ENCODE measurements at places on chromosomes 3 and 15.

- DNase-seq, result no peak
Measured at GRCh38 chr3:113128386-113129015, 82.9 kb upstream of the BOC start.

DNA sequence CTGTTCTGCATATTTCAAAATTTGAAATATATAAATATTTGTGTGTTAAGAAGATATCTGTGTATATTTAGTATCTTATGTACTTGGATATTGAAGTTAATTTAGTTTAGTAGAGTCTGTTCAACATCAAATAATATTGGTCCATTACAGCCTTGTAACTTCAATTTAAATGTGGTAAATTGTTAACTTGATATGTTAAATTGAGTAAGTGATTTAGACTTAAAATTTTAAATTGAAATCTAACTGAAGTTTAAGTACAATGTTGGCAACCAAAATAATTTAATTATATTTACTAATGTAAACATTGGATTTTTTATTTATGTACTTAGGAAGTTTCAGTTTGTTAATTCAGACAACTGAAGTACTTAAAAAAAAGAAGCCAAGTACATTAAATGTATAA is 343.9 kb upstream of the DNAJC19 start:
- DNase-seq, result no peak

DNA sequence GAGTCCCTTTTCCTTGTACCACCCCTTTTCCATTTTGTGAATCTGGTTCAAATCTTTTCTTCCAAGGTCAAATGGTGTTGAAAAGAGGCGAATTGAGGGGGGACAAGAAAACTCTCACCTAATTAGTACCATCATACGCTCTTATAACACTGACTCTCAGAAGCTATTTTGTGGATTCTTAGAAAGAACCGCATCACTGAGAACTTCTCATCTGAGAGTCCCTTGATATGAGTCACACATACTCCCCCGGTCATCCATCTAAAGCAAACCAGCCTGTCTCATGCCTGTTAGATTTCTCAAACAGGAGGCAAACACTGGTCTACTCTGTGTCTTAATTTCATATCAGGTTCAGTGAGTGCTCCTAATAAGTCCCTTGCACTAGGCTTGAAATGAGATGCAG is 76.5 kb upstream of the SPRED1 start:
- no peak for DNase-seq

DNA sequence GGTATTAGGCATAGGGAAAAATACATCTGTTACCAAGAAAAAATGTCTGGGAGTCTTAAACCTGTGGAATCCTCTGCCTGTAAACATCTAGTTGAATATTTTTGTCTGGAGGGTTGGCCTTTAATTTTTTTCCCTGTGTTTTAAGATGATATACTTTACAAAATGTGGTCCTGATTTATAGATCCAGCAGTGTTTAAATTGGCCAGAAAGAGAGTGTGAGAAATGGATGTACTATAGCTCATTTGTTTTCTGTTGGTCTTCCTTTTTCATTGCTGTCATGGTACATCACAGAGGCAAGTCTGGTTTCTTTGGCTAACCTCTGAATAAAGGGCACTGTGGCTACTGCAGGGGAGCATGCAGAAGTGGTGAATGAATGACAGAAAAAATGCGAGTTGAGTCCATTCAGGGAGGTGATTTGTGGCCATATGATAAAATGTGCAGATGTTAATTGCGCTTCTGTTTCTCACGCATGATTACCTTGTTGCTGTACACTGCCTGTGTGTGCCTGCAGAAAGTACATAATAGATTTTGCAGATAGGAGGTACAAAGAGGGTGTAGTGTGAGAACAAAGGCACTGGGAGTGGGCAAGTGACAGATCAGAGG is 150.0 kb downstream of the NFKBIZ start:
- DNase-seq, result no peak

DNA sequence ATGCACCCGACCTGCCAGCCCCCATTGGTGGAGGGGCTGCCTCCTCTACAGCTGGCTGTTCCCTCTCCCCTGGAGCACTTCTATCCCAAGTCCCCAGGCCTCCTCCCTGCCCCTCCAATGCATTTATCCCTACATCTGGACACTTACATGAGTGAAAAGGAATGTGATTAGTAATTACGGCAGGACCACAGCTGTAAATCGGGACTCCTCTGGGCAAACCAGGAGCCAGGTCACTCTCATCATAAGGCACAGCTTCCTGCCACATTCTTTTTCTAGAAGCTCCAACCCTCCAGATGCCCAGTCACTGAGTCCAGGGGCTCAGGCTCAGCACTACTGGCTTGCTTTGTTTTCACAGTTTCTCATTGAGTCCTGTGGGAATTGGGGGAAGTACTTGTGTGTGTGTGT is 54.3 kb downstream of the IL20RB start:
- no peak for DNase-seq

- no peak for DNase-seq
Measured at GRCh38 chr3:24508423-24508839, 13.8 kb upstream of the THRB start.

DNA sequence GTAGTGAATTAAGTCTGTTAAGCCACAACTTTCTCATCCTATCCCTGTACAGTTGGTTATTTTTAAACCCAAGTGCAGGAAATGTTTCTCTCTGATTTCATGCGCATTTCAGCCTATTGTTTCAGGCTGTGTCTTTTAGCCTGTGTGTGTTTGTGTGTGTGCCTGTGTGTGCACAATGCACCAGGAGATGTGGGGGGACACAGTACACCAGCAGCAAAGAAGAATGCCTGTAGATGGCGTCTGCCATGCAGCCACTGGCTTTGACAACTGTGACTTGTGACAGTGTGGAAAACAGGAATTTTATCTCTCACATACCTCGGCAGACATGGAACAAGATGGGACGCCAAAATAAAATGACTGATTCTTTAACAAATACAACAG is 43.6 kb upstream of the PLXNA1 start:
- DNase-seq, result no peak

DNA sequence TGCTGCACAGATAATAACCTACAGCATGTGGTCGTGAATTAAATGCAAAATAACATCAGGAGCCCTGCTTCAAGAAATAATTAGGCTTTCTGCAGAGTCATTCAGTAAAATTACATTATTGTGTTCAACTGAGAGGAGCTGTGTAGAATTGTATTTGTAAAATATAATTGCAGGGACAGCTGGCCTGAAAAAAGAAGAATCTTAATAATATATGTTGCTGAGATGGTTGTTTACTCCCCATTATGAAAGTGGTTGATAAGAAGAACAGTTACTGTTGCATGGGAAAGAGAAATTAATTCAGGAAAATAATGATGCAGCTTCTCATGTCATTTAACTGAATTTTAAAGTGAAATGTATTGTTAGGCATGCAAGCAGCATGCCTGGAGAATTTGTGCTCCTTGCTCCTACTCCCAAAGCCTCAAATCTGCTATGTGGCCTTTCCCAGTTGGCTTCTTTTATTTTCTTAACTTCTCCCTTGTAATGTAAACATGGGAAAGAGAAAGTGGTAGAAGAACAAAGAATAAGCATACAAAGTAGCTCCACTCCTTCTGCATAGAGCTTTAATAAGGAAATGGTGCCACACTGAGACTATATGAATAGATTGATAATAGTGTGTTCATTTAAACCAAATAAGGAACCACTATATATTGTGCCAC is 100.1 kb downstream of the VGLL3 start:
- DNase-seq, result no peak

DNA sequence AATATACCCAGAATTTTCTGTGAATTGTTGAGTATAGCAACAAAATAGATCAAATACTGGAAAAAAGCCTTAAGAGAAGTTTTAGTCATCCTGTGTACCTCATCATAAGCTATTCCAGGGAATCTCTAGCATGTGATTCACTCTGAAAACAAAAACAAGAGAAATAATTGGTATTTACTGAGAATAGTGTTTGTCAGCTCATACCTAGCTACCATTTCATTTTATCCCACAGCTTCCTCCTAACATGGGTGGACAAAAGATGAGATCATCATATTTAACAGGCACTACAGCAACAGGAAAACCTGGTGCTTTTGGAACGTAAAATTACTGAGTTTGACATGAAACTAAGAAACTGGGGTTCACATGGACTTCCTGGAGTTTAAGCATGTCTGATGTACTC is 753.5 kb upstream of the NECTIN3 start:
- no peak for DNase-seq

DNA sequence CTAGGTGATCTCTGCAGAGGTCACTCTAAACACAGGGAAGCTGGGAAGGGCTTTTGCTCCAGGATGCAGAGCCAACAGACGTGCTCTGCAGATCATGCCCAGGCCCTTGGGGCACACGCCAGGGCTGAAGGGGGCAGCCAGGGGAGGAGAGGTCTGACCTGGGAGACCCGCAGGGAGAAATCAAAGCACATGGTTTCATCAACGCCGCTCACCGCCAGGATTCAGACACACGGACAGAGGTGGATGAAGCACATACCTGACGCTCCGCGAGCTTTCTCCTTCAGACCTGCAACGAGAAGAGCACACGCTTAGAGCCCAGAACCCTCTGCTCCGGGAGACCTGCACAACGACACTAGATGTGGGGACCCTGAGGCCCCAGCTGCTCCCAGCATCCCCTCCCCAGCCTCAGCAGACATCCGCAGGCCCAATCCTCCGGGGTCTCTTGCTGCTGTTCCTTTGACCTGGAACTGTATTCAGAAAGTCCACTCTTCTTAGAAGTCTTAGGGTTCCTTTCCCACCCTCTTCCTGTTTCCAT is 90.7 kb upstream of the IQSEC1 start:
- no peak for DNase-seq

DNA sequence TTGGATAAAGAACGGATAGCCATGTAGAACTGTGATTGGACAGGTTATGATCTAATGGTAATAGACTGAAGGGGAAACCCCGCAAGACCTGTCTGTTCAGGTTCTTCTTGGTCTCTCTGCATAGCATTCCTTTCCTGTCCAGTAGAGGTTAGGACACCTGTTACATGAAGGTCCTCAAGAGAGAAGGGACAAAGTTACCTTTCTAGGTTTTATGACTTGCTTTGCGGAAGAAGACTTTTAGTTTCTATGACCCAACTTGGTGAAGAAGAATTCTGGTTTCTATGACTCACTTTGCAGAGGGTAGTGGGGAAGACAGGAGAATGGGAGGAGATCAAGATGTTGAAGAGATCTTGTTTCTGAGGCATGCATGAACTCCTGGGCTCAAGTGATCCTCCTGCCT is 97.9 kb upstream of the C3orf80 start:
- no peak for DNase-seq

GRCh38 chr3:2603692-2604289 is 505.1 kb downstream of the CNTN4 start:
- DNase-seq, result no peak

- DNase-seq, result peak; percentile 27
Measured at GRCh38 chr15:95208988-95209387, 977.6 kb downstream of the MCTP2 start.

DNA sequence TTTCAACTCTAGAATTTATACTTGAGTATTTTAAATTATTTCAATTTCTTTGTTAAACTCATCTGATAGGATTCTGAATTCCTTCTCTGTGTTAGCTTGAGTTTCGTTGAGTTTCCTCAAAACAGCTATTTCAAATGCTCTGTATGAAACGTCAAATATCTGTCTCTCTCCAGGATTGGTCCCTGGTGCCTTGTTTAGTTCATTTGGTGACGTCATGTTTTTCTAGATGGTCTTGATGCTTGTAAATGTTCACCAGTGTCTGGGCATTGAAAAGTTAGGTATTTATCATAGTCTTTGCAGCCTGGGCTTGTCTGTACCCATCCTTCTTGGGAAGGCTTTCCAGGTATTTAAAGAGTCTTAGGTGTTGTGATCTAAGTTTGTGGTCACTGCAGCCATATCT is 151.1 kb downstream of the KCNAB1 start:
- no peak for DNase-seq

DNA sequence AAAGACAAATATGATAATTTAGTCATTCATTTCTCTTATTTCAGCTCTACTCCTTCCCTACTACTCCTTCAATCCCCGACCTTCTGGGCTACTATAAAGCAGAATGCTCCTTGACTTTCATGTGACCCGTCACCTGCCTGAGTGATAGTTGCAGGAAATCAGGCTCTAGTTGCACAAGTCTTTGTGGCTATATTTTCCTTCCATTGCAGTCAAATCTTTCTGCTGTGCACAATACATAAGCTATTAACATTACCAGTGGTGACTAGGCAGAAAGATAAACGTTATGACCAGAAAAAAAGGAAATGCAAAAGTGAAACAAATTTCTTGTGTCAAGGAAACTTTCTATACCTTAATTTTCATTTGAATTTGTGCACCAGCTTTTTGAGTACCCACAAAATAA is 2.3 kb downstream of the SUCNR1 start:
- no peak for DNase-seq

GRCh38 chr3:16801698-16802097 is 83.1 kb upstream of the PLCL2 start:
- no peak for DNase-seq

- no peak for DNase-seq
Measured at GRCh38 chr3:186277268-186277909, 84.6 kb downstream of the DGKG start.

DNA sequence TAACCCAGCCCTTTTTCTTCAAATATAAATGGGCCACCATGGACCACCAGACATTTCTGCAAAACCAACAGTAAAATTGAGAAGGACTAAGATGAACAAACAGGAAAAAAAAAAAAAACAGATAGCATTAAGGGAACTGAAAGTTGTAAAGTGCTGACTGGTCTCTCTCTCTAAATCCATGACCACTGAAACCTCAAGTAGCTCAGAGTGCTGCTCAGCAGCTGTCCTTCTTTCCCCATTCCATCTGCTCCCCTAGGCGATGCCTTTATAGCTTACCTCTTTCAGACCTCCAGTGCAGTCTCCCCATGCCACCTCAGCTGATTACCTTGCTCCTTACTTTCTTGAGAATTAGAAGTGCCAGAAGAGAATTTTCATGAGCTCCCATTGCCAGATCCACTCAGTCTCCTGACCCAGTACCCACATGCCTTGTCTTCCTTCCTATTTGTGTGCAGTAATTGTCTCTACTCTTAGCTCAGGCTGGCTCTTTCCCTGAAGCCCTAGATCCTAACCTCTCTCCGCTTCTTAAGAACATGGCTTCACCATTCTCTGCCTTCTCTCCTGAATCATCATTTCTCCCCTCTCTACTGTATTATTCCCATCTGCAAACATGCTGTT is 23.9 kb upstream of the XIRP1 start:
- no peak for DNase-seq

DNA sequence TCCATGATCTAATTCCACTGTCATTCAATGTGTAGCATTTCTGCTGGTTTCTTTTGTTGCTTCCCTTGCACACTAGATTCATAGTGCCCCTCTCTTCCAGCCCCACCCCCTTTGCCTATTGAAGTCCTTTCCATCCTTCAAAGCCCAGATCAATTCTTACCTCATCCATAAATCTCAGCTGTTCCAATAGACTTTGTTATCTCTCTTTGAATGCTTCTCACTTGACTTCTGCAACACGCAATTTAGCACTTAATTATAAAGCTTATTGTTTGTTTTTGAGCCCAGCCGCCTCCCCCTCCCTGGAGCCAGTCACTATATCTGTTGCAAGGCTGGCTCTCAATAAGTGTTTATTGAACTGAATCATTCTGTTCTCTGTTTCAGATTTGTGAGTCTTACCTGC is 174.6 kb upstream of the TBL1XR1 start:
- no peak for DNase-seq

DNA sequence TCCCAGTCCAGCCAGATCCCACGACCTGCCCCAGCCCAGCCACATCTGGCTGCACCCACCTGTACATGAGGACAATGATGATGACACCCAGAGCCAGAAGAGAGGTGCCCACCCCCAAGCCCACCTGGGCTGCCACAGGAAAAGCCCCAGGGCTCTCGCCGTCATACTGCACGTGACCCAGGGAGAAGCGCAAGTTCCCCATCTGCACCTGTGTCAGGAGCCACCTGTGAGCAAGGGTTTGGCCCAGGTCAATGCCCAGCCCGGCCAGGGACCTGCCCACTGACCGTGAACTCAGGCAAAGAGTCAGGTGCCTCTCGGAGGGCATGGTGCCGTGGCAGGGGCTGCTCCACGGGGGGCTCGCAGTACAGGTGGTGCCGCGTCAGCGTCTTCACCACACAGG is 16.3 kb downstream of the PLXNB1 start:
- no peak for DNase-seq
